ENCODE measurements at places on chromosomes 11 and 22.

DNA sequence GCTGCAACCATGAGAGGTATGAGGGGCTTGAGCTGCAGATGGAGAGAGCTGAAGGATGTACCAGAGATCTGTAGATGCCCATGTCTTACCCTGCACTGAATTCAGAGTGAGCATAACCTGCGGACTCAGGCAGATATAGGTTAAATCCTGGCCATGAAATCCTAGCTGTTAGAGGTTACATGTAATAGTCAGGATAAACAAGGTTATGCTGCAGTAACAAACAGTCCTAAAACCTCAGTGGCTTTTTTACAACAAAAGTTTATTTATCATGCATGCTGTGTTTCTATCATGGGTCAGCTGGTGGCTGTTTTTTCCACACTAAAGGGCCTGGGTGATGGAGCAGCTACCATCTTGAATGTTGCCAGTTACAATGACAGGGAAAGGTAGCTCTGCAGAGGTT is 69.8 kb downstream of the LHFPL7 start:
- no peak for DNase-seq
- no peaks in the 10 kb centered on the region for H3K36me3 ChIP-seq
- no peaks in the 10 kb centered on the region for H3K27me3 ChIP-seq
- no peak overlapping the region for H3K27ac ChIP-seq
- H3K4me1 ChIP-seq: no peaks in the 10 kb centered on the region

GRCh38 chr11:27183672-27184457 is 143.2 kb downstream of the BBOX1 start:
- no peak overlapping the region for H3K4me3 ChIP-seq
- no peak for DNase-seq
- peaks cover 3% of the 10 kb centered on the region for H3K4me1 ChIP-seq

- no peak overlapping the region for H3K4me3 ChIP-seq
- no peak overlapping the region for H3K27ac ChIP-seq
- no peaks in the 10 kb centered on the region for H3K27me3 ChIP-seq
- peaks cover 100% of the 10 kb centered on the region for H3K36me3 ChIP-seq
- DNase-seq: no peak
- no peaks in the 10 kb centered on the region for H3K4me1 ChIP-seq
Observed at GRCh38 chr22:29528144-29528543, 25.4 kb downstream of the THOC5 start.

GRCh38 chr22:45124176-45124847 is 39.4 kb upstream of the NUP50 start:
- no peaks in the 10 kb centered on the region for H3K4me1 ChIP-seq
- H3K36me3 ChIP-seq: no peaks in the 10 kb centered on the region
- no peak overlapping the region for H3K27ac ChIP-seq
- peaks cover 12% of the 10 kb centered on the region for H3K27me3 ChIP-seq
- H3K4me3 ChIP-seq: no peak overlapping the region
- no peak for DNase-seq
